ENCODE measurements at places on chromosomes 4 and X. TPM values are rescaled to one million over a fixed set of nuclear protein-coding genes. Genes with fewer than 3 reads are reported as not detected.

GRCh38 chrX:105461016-105461415, 240.5 kb upstream of the TEX13A start:
- DNase-seq, result no peak

DNA sequence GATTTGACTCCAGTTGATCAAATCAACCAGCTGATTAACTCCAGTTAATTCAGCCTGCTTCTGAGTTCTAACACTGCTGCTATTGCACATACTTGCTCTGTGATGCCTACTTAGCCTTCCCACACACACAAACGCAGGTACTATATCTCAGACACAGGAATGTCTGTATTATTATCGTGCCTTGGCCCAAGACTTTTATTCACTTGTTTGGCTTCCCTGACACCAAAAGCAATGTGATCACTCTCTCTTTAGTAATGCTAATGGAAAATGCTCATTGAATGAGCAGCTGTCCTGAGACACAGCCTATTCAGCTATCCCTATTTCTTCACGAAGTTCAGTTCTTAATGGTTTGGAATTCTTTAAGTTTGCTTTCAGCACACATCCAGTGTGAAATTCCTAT, 356.4 kb upstream of the CXorf51A start:
- DNase-seq, result no peak

The DCLK2 gene
- total RNA-seq, result 2.9 TPM

The GSX2 gene
- not detected for total RNA-seq

The TMPRSS11F gene
- not detected for total RNA-seq

Measured in GM23248 (cell line).